Hippocampal formation (tissue), 2 donors: ENCODE measurements at places on chromosomes 2 and 18.

DNA sequence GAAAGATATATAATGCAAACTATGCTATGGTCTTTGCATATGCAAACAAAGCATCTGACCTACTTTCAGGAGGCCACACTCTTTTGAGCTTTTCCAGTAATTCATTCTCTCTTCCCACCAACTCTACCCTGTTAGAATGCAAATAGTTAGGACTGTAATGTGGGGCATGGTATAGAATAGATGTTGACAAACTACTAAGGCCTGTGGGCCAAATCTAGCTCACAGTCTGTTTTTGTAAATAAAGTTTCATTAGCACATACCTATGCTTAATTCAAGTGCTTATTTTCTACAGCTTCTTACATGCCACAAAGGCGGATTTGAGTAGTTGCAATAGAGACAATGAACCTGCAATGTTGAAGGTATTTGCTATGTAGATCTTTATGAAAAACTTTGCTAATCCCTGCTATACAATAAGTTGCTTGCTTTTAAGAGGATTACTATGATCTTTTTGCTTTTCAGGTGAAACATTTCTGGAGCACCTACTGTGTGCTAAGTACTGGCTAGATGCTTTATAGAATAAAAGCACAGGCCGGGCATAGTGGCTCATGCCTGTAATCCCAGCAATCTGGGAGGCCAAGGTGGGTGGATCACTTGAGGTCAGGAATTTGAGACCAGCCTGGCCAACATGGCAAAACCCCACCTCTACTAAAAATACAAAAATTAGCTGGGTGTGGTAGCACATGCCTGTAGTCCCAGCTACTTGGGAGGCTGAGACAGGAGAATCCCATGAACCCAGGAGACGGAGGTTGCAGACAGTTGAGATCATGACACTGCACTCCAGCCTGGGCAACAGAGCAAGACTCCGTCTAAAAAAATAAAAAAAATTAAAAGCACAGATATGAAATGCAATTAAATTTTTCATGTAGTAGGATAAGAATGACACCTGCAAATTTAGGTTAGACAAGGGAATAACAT lies 267.8 kb downstream of the DPP10 start:
- no peak for DNase-seq

GRCh38 chr2:64945973-64946768 lies 43.0 kb upstream of the SLC1A4 start:
- DNase-seq = peak; percentile 34

- DNase-seq = no peak
Measured at GRCh38 chr2:174343623-174344455, 9.1 kb downstream of the SP9 start.

GRCh38 chr2:98807221-98807620 lies 76.3 kb upstream of the MGAT4A start:
- no peak for DNase-seq

DNA sequence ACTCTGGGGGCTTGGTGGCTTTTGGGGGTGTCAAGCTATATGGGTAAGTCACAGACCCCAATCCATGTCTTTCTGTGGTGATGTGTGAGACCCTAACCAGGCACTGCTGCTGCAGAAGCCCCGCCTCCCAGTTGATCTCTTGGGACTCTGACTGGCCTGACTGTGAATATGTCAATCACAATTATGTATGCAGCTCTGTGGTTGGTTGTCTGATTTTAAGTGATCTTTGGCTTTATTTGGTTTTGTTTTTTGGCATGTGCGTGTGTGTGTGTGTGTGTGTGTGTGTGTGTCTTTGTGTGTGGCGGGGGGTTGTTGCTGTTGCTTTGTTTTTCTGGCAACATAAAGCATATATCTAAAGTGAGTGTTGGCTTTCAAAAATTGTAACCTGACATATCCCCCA lies 78.5 kb upstream of the GLS start:
- no peak for DNase-seq
